ENCODE measurements at places on chromosomes 5 and 9.

- no peak for DNase-seq
Observed at GRCh38 chr5:9500625-9501024, 45.2 kb downstream of the SEMA5A start.

- no peak for DNase-seq
Observed at GRCh38 chr5:176429972-176430371, 13.6 kb upstream of the CLTB start.

DNA sequence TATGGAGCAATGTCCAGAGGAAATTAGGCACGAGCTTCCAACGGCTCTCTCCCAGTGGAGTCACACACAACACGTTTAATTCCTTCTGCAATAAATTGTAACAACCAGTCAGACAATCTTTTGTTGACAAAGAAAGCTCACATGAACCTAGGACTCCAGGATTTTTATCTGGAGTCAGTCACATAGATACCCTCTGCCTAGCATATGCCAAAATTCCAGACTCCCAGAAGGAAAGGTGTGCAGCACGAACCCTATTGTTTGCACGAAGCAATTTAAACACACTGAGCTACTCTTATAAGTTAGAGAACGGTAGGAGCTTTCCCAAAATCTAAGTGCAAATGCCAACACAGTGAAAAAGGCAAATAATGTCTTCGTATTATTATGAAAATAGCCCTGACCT, 67.1 kb downstream of the TEX10 start:
- DNase-seq, result no peak

DNA sequence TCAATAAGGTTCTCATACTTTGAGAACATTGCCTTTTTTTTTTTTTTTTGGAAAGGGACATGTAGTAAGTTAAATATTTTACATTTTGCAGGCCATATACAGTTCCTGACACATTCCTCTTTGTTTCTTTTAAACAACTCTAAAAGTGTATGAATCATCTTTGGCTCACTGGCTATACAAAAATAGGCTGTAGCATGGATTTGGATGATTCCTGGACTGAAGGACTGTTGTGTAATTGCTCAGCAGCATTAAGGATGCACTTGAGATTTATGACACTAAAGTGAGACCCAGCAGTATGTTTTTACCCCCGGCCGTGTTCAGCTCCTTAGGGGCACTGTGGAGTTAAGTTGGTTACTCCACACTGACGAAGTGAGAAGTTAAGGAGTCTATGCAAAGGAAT, 41.3 kb downstream of the VPS13A start:
- no peak for DNase-seq

- DNase-seq, result no peak
Observed at GRCh38 chr9:36679710-36680109, 107.0 kb downstream of the MELK start.

All from stimulated activated CD8-positive, alpha-beta memory T cell treated with anti-CD3 and anti-CD28 coated beads, Interleukin-15, amount 100 ng/mL, for 24 hours (primary cell).